ENCODE measurements at places on chromosomes 5 and 9.
A peak's percentile ranks its signal among the peaks of the same experiment; 100 is the strongest.

DNA sequence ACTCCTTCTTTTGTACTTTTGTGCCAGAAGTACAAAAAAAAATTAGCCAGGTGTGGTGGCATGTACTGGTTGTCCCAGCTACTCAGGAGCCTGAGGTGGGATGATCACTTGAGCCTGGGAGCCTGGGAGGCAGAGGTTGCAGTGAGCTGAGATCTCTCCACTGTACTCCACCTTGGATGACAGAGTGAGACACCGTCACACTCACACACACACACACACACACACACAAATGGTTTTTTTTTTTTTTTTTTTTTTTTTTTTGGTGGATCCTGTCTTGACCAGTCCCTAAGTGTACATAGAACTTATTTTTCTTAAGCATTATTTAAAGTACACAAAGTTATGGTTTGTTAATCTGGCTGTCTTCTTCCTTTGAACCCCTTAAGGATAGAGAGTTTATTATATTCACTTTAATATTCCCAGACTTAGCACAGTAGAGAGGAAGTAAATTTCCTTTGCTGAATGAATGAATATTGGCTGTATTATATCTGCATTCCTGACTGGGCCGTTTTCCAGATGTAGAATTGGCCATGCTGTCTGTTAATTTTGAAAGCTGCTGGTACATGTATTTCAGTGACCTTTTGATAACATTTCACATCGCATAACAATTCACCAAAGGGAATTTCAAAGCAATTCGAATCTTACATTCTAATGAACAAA, 429.0 kb upstream of the ZNF608 start:
- no peak for DNase-seq

DNA sequence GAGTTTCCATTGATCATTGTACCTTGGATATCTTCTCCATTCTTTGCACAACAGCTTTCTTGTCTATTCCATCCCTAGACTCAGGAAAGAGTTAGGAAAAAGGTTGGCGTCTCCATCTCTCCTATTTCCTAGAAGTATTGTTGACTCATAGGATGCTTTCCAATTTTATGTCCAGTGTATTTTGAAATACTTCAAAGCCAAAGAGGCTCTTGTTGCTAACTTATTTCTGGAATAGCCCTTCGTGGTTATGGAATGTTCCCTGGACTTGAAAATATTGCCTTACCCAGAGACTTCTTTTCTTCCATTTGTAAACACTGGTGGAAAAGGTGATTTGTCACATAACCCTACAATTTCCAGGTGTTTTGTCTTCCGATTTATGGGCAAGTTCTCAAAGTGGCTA, 402.3 kb upstream of the ZNF608 start:
- no peak for DNase-seq

- no peak for DNase-seq
These were observed 177.5 kb downstream of the EBF1 start for GRCh38 chr5:158922263-158922592.

DNA sequence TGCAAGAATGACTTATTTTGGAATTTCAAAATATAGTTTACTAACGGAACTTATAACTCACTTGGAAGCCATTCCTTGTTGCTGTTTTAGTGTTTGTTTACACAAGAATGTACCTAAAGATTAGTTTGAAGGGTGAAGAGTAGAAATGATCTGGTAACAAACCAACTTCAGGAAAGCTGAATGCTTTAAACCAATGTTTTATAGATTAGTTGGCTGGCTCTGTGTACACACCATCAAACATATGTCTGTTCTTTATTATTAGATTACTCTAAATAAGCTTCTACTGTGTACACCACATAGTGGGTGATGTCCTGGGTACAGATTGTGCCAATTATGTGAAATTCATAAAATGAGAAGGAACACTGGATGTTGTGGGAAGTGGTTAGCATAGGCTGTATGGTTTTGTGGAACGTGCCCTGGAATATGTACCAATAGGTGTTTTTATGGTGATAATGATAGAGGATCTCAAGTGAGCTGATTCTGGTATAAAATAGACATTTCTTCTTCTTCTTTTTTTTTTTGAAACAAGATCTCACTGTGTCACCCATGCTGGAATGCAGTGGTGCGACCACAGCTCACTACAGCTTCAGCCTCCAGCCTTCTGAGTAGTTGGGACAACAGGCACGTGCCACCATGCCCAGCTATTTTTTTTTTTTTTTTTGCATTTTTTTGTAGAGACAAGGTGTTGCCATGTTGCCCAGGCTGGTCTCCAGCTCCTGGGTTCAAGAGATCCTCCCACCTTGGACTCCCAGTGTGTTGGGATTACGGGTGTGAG, 109.3 kb upstream of the DHFR start:
- no peak for DNase-seq

- no peak for DNase-seq
These were observed 4.2 kb upstream of the SCGB3A1 start for GRCh38 chr5:180595381-180596114.

- DNase-seq = no peak
These were observed 59.9 kb upstream of the CER1 start for GRCh38 chr9:14782286-14783051.

DNA sequence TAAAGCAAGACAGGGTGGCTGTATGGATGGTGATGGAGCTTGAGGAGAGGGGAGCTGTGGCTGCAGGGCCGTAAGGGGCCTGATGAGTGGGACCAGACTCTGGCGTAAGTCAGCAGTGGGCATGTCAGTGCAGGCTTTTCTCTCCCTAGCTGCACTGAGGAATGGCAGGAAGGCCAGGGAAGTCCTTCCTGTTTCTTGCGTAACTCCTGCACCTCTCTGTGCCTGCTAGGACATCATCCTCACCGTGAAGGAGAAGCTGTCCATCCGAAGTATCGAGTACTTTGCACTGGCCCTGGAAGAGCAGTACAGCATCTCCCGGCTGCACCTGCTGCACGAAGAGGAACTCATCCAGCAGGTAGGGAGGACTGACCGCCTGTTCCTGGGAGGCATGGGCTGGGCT, 24.1 kb upstream of the TRMT10B start:
- no peak for DNase-seq

- peak; percentile 95 for DNase-seq
These were observed 43.4 kb upstream of the EXOC3 start for GRCh38 chr5:399296-400281.

- DNase-seq = peak; percentile 83
These were observed 31.1 kb downstream of the OR2K2 start for GRCh38 chr9:111298731-111299598.

- DNase-seq = peak; percentile 27
These were observed 92.4 kb upstream of the SLC1A1 start for GRCh38 chr9:4397917-4398316.

DNA sequence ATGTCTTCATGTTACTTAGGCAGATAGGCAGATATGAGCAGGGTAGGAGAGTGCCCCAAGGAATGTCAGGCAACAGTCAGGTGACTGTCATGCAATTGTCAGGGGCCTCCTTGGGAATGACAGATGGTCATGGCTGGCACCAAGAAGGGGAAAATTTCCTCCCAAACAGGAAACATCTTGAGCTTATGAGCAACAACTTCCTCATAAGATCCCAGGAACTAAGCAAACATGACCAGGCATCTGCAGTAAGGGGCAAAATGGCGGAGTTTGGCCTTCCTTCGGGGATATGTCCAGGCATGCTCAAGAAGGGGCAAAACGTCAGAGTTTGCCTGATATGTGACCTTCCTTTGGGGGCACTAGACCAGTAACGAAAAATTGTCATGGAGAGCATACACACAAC, 591.8 kb downstream of the PDE4D start:
- DNase-seq = no peak

DNA sequence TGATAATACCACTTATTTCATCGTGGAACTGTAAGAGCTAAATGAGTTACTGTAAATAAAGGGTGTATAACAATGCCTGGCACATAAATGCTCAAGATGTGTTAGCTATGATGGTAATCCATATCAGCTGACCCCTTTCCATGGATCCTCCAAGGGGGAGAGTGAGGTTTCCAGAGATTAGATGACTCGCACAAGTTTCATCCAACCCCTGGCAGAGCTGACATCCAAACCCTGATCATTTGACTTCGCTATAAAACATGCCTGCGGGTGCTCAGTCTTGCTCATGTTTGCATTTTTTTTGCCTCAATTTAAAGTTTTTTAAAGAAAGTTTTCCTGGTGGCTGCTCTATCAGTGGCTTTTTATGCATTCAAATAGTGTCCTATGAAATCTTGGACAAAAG, 145.7 kb upstream of the SMIM23 start:
- no peak for DNase-seq

DNA sequence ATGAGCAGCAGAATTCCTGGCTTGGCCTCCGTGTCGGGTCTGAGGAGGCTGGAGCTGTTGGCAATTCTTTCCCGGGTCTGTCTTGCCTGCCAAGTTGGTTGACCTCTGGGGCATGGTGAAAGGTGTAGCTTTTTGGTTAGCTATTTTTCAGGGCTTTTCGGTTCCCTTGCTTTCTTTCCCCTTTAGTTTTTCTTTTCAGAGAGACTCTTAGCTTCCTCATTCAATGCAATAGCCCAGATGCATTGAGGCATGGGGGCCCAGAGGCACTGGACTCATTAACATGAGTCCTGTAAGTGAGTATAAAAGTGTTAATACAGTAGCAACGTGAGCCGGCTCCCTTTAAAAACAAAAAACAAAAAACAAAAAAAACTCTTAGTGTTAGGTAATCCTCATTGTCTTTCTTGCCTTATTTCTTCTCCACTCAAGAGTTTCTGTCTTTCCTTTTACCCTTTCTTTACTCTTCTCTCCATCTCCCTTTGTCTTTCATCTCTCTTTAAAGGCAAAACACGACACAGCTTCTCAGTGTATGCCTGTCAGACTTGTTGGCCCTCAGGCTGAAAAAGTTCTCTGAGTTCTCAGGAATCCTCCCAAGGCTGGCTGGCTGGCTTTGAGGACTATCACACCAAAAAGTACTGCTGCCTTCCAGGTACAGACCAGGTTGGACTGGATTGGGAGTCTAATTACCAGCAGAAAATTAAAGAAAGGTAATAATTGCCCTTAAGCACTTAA, 289.9 kb upstream of the TUT7 start:
- no peak for DNase-seq

GRCh38 chr5:139226131-139226530, 28.0 kb upstream of the SIL1 start:
- no peak for DNase-seq

GRCh38 chr9:91071184-91071990, 269.8 kb downstream of the SYK start:
- DNase-seq = peak; percentile 74

GRCh38 chr9:88645172-88645878, 110.3 kb downstream of the NXNL2 start:
- DNase-seq = peak; percentile 25

GRCh38 chr5:55821731-55822512, 29.2 kb upstream of the IL31RA start:
- DNase-seq = peak; percentile 10

DNA sequence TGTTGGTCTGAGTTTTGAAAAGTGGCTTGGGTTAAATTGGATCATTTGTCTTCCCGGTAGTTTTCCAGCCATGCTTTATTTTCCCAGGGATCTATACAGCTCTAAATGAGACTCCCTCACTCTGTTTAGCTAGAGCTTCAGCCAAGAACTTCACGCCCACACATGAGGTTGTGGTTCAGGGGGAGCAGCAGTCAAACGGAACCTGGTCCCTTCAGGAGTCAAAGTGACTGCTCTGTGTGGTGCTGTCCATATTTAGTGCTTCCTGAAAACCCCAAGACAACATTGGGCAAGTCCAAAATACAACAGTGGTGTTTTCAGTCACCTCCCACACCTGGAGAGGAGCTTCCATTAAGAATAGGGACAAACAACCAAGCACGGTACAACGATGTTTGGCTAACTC, 90.5 kb downstream of the ANKH start:
- DNase-seq = peak; percentile 12

- peak; percentile 16 for DNase-seq
These were observed 21.2 kb upstream of the PIK3R1 start for GRCh38 chr5:68194386-68194785.

DNA sequence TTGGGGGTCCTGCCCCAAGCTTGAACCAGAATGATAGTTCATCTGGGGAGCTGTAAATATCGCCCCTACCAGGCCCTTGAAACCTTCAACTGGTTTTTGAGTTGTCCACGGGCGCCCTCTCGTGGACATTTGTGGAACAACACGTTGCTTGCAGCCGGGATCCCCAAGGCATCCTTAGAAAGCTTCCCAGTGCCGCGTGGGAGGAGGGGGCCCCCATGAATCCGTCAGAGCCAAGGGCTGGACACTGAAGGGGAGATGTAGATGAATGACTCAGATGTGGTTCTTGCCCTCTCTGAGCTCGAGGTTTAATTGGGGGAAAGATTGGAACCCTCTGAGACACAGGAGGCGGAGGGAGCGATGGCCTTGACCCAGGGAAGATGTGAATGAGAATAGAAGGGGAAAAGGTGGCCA, 31.8 kb upstream of the ORM1 start:
- peak; percentile 75 for DNase-seq

GRCh38 chr5:112390327-112390726, 28.8 kb downstream of the EPB41L4A start:
- no peak for DNase-seq

Data from cardiac fibroblast (primary cell).